ENCODE measurements at places on chromosomes 11 and 22. TPM values are rescaled to one million over a fixed set of nuclear protein-coding genes. Genes with fewer than 3 reads are reported as not detected.
A peak's percentile ranks its signal among the peaks of the same experiment; 100 is the strongest.

GRCh38 chr11:135046986-135047385 is 634.9 kb upstream of the B3GAT1 start:
- DNase-seq: no peak

DNA sequence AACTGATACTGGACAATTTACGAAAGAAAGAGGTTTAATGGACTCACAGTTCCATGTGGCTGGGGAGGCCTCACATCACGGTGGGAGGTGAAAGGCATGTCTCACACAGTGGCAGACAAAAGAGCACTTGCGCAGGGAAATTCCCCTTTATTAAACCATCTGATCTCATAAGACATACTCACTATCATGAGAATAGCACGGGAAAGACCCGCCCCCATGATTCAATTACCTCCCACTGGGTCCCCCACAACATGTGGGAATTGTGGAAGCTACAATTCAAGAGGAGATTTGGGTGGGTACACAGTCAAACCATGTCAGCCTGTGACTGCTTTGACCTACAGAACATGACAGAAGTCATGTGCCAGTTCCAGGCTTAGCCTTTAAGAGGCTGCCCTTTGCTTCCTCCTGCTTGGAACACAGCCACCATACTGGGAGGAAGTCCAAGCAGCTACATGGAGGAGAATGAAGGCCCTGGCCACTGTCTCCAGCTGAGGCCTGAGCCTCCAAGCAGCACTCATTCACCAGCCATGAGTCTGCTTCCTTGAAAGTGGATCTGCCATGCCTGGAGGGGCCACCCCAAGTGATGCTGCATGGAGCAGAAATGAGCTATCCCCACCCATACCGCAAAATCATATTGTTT is 10.9 kb upstream of the GAL start:
- DNase-seq: no peak

DNA sequence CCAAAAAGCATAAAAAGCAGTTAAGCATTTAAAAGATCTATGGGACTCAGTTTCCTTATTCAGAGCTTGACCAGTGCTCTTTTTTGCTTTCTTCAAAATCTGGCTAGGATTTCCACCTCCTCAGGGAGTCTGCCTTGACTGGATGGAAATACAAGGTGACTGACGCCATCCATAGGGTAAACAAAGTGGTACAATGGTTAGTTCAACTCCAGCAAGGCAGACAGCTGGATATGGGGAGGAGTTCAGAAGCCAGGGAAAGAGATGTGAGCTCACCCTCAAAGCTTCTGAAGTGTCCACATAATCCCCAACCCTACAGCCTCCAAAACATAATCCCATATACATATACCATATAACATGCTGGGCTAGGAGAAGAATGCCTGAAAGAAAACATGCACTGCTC is 52.0 kb downstream of the KIRREL3 start:
- DNase-seq: no peak

- DNase-seq: peak; percentile 75
Measured at GRCh38 chr11:9265211-9266131, at the start of gene DENND5A. DENND5A (minus strand) TSS chr11:9265350; CDS start chr11:9265069, 281 bp downstream.

DNA sequence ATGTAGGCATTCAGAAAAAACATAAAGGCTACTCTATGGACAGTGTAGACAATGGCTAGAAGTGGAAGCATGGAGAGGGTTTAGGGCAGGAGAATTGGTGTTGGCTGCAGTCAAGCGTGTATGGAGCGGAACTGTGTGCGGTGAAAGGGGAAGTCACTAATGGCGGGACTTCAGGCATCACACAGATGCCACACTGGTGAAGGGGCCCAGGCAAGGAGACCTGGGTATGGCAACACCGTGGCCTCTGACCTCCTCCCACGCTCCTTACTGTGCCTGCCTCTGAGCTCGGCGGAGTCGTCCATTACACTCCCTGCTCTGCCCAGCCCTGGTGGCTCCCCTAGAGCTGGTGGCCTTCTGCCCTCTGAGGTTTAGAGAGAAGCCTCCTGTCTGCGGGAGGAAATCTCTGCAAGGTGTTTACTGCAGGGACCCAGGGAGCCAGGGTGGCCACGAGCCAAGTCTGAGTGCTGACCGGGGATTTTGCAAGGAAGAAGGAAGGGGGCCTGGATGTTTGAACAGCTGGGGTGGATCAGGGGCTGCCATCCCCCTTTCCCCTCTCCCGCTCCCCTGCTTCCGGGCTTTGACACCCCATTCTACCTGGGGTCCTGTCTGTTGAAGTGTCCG is 75.1 kb upstream of the TSPAN18 start:
- DNase-seq: no peak

DNA sequence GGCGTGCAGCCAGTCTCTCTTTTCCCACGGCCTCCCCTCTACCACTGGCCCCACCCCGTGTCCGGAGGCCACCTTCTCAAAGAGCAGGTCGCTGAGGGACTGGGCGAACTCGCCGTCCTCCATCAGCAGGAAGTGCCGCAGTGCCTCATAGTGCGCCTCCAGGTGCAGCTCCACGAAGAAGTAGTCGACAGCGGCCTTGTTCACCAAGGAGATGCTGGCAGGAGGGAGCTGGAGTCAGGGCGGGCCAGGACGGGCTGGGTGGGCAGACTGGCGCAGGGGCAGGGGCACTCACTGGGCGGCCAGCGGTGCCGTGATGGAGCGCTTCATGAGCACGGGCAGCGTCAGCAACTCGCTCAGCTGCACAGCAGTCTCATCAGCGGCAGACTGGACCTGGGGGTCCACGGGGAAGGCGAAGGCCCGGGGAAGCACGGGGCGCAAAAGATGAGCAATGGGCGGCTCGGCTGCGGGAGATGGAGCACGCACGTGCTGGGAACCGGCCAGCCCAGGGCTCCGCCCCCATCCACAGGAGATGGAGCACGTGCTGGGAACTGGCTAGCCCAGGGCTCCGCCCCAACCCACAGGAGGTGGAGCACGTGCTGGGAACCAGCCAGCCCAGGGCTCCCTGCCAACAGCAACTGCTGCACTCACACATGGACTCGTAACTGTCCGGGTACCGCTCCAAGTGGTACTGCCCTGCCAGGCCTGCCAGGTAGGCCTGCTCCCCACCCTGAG is 18.4 kb downstream of the SELENOO start:
- no peak for DNase-seq

- DNase-seq: peak; percentile 12
Measured at GRCh38 chr11:2277933-2278523, 7.6 kb upstream of the ASCL2 start.

DNA sequence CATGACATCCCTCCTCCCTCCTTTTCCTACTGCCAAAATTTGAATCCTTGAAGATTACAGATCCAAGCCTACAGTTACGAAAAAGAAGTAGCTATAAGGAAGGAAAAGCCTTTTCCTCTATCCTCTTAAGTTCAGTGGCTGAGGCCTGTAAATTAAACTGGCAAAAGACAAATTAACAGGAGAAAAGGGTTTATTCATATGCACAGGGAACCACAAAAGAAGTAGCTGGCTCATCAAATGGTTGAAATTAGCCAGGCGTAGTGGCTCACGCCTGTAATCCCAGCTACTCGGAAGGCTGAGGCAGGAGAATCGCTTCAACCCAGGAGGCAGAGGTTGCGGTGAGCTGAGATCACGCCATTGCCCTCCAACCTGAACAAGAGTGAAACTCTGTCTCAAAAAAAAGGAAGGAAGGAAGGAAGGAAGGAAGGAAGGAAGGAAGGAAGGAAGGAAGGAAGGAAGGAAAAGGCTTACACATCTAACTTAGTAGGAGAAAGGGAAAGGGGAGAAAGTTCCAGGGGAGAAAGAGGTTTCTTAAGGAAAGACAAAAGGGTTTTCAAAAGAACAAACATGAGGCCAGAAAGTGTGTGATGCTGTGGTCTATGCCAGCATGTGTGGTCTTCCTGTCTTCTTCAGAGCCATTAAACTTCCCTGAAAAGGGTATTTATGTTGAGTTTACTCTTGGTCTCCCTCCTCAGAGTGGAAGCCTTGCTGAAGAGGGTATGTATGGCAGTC is 5.1 kb upstream of the SMPD1 start:
- DNase-seq: no peak

DNA sequence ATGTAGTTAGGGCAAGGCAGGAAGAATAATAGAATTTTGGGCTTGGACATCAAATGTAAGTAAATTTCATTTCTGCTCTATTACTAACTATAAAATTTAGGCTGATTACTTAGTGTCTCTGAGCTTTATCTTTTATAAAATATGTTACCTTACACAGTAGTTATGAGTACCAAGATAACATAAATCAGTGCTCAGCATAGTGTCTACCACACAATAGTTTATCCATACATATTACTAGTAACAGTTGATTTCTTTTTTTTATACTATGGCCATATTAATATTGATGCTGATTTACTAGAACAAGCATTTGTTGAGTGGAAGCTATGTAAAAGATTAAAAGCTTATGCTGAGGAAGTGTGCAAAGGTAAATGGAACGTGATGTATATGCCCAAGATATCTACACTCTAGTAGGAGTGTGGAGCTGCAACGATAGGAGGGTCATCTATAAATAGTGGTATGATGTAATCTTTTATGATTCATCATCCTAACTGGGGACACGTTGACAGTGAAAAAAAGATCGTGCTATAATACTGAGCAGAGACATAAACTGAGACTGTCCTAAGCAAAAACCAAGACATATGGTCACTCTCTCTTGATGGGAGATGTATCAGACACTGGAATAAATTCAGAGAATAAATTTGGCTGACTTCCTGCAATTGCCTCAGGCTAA is 8.7 kb upstream of the SLC5A12 start:
- no peak for DNase-seq

DNA sequence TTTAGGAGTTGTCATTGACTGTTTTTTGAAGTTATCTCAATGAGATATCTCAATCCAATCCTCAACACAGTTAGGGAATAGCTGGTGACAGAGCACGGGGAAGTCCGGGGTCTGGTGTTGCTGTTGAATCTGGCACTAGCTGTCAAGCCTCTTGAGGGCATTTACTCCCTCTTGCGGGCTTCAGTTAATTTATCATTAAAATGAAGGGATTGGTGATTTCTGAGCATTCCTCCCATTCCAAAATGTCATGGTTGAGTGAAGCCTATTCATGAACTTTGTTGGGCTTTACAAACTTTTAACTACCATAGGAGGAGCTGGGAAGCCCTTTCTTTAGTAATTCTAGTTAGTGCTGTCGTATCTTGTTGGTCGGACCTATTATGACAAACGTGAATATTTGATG is 40.2 kb downstream of the UVRAG start:
- DNase-seq: no peak

GRCh38 chr11:110081462-110082376 is 11.5 kb upstream of the ZC3H12C start:
- no peak for DNase-seq

DNA sequence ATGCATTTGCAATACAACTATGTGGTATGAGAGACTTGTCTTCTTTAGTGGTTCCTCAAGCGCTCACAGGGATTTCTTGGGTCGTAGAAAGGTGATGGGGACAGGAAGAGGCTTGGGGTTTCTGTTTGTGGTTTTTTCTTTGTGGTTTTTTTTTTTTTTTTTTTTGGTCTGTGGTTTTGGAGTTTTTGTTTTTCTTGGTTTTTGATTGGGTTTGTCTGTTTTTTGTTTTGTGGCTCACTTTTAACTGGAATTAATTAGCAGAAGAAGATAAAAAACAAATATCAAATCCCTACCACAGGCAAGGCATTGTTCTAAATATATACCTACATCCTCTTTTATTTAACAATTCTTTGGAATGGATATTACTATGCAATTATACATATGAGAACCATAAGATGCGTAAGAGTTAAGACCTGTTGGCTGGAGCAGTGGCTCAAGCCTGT is 5.5 kb downstream of the TTC28 start:
- peak; percentile 65 for DNase-seq

DNA sequence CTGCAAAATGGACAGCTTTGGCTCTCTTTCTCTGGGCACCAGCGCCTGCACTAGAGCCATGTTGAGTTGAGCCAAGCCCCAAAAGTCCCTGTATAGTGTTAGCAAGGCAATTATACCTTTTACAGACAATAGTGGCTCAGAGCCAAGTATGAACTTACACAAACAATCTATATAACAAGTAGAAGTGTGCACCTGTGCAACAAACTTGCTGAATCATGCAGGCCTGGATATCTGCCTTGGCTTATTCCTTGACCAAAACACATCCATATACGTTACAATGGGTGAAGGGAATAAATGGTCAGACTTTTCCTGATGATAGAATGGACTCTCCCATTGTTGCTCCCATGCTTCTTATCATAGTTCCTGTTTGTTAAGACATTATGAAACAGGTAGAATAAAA is 3.8 kb upstream of the OR52I2 start:
- no peak for DNase-seq

DNA sequence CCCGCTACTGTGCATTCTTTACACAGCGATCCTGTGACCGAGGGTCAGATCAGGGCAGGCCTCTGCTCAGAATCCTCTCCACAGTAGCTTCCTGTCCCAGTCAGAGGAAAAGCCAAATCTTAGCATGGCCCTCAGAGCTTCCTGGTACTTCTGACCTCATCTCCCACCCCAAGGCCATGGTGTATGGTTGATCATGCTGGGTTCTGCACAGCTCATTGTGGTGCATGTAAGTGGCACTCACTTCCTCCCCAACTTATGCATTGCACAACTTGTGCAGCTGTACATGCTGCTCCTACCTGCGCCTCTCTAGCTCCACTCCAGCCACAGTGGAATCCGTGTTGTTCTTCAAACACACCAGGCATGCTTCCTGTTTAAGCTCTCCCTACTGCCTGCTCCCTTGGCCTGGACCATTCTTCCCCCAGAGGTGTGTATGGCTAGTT is 20.3 kb downstream of the BMAL1 start:
- DNase-seq: peak; percentile 79

- no peak for DNase-seq
Measured at GRCh38 chr22:40659166-40659565, 20.1 kb upstream of the MCHR1 start.

Gene MAPK8IP1
- total RNA-seq: 0.95 TPM

Gene HTR3A
- not detected for total RNA-seq

Gene OVCH2
- not detected for total RNA-seq

Gene CD6
- 222 TPM for total RNA-seq

Gene OR8G5
- total RNA-seq: not detected

Gene FOSL1
- 3.8 TPM for total RNA-seq

Gene CRYBB2
- not detected for total RNA-seq

Gene BARX2
- total RNA-seq: not detected

Gene DHCR7
- 58.8 TPM for total RNA-seq

Gene FAT3
- total RNA-seq: not detected

Gene MFRP
- not detected for total RNA-seq

Gene OR8K5
- not detected for total RNA-seq

Data from activated CD8-positive, alpha-beta T cell treated with anti-CD3 and anti-CD28 coated beads, Interleukin-2, amount 10 ng/mL, durations not matched to agents 7 days and 5 days (primary cell).